ENCODE measurements at places on chromosomes 3 and 15. TPM values are rescaled to one million over a fixed set of nuclear protein-coding genes. Genes with fewer than 3 reads are reported as not detected.

DNA sequence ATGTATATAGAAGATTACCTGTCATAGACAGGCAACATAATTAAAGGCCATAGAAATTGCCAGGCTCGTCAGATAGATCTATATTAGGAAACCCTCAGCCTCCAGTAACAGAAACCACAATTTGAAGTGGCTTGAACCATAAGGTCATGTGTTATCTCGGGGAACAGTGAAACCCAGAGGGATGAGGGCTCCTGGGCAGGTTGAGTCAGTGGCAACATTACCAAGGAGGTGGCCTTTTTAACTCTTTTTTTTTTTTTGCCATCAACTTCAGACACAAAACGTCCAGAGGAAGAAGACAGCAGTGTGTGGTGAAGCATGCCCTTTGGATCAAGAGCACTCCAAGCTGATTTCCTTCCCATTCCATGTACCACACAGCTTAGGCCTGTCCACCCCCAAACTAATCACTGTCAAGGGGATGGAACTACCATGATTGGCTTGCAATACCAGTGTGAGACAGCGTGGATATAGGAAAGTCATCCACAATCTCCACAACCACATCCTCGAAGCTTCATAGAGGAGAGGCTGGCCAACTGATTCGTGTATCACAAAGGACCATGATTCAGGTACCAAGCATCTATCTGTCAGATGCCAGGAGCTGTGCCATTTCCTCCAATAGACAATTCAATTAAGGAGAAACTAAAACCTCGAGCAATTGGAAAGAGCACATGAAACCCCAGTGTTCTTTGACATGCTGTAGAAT is 999 bp upstream of the KIF7 start:
- H3K27me3 ChIP-seq = no peaks in the 10 kb centered on the region
- no peak overlapping the region for H3K4me3 ChIP-seq
- H3K36me3 ChIP-seq = peaks cover 10% of the 10 kb centered on the region
- no peak overlapping the region for H3K27ac ChIP-seq

DNA sequence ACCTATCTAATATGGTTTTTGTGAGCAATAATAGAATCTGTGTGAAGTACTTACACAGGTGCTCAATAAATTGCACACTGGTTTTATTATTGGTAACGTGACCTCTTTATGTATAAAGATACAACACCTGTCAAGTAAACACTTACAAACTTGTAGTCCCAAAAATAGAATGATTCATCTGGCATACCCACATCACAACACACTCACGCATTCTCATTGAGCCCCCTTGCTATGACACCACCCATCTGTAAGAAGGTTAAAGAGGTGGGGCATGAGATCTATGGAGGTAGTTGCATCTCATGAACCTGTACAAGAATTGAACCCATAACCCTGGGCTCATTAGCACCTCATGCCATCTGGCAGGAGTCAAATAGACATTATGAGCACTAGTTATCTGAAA is 134.9 kb upstream of the THBS1 start:
- no peak for DNase-seq
- no peak overlapping the region for H3K27ac ChIP-seq
- no peak overlapping the region for H3K4me3 ChIP-seq
- H3K36me3 ChIP-seq = no peaks in the 10 kb centered on the region
- no peaks in the 10 kb centered on the region for H3K27me3 ChIP-seq

GRCh38 chr3:145522179-145522578 is 638.8 kb downstream of the PLOD2 start:
- no peak overlapping the region for H3K27ac ChIP-seq
- no peaks in the 10 kb centered on the region for H3K27me3 ChIP-seq
- no peak overlapping the region for H3K4me3 ChIP-seq
- no peak for DNase-seq
- H3K36me3 ChIP-seq = no peaks in the 10 kb centered on the region

DNA sequence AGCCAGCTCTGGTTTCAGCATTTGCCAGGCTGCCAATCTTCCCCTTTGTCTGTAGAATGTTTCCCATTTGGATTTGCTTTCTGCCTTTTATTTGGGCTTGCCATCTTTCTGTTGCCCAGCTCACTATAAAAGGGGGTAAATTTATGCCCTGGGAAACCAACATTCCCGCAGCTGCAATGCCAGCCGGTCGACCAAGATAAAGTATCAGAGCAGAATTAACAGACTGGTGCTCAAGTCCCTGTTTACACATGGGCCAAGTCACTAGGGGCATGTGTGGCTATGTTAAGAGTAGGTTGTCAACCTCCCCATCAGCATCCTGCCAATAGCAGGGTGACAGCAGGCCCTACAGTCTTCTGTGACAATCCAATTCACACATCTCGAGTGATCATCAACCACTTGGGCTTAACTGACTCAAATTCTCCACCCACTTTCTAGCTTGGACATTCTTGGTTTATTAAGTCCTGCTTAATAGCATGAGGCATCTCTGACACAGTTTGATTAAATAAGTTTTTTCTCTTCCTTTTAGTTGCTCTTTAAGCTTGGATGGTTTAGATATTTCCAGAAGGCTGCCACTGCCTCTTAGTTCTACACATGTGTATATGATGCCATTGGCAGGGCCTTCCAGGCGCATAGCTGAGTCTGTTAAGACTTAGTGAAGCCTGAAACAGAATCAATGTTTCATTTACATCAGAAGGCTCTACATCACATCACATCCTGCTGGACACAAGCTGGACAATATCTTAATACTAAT is 24.1 kb upstream of the VEPH1 start:
- no peaks in the 10 kb centered on the region for H3K36me3 ChIP-seq
- no peak for DNase-seq
- no peaks in the 10 kb centered on the region for H3K4me1 ChIP-seq
- no peaks in the 10 kb centered on the region for H3K27me3 ChIP-seq
- H3K4me3 ChIP-seq = no peak overlapping the region

GRCh38 chr3:153448151-153448829 is 286.3 kb downstream of the RAP2B start:
- H3K36me3 ChIP-seq = no peaks in the 10 kb centered on the region
- no peaks in the 10 kb centered on the region for H3K27me3 ChIP-seq
- no peak overlapping the region for H3K4me3 ChIP-seq
- no peak overlapping the region for H3K27ac ChIP-seq
- H3K4me1 ChIP-seq = no peaks in the 10 kb centered on the region

GRCh38 chr15:92583096-92584034 is 72.2 kb downstream of the FAM174B start:
- no peaks in the 10 kb centered on the region for H3K36me3 ChIP-seq
- no peaks in the 10 kb centered on the region for H3K27me3 ChIP-seq
- no peak for DNase-seq
- no peak overlapping the region for H3K4me3 ChIP-seq

The GPR149 gene
- not detected for total RNA-seq

The MAP3K13 gene
- 21.9 TPM for total RNA-seq

The SH3GL3 gene
- total RNA-seq = not detected

The LARP6 gene
- 18.7 TPM for total RNA-seq
